HL-60 (cell line): ENCODE measurements at places on chromosomes 2 and 18.

DNA sequence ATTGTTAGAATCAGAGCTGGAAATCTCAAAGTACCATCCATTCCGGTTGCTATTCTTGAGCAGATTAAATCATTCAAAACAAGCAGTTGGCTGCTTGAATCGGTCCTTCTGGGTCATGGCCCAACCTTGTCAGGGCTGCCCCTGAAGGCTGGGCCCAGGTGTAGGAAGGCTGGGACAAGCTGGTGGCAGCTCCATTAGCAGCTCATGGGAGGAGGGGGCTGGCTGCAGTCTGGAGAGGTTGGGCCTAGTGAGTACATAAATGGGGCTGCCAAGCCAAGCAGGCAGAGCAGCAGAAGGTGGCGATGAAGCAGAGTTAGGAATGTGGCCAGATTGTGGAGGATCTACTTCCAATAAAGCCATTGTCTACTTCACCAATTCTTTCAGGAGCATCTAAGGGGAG lies 81.4 kb downstream of the ADCYAP1 start:
- DNase-seq, result no peak

- DNase-seq, result no peak
These were observed 30.0 kb upstream of the SULT1C4 start for GRCh38 chr2:108347786-108348185.

DNA sequence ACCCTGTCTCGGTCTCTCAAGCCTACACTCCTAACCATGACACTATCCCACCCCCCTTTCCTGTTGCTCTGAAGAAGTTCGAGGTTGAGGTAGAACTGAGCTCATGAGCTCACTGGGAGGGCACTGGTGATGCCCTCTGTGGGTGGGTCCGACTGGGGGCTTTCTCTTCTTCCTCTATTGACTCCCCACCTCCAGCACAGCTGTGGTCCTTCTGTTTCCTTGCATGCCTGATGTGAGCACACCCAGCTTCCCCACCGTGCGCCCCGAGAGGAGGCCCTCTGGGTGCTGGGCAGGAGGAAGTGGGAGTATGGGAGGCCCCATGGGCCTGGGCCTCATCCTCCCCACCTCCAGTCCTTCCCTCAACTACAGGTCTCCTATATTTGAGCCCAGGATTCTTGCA lies 20.9 kb downstream of the SPEG start:
- DNase-seq, result peak; percentile 68

DNA sequence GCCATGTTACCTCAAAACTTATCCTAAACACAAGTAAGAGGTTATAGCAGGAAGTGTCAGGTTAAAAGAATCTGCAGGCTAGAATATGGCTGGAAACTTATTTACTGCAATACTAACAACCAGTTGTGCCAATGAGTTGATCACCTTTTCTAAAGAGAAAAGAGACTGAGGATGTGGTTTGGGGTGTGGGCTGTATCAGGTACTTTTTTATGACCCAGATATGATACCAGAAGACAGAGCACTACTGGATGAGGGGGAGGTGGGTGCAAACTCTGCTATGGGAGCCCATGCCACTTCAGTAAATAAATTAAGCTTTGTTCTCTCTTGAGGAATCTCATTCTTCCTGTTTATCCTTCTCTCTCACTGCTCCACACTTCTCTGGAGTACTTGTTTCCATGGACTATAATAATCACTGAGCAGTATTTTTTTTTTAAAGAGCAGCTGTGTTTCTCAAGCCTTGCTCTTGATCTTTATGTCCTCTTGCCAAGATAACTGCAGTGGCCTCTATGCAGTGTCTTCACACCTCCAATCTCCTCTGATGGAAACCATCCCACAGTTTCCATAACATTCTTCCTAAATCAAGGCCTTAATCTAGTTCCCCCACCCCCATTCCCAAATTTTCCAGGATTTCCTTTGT lies 51.2 kb upstream of the NOSTRIN start:
- no peak for DNase-seq

GRCh38 chr2:210687786-210688470 lies 131.5 kb downstream of the CPS1 start:
- no peak for DNase-seq

- DNase-seq, result no peak
These were observed 242.2 kb downstream of the CDH20 start for GRCh38 chr18:61575419-61575818.

- DNase-seq, result no peak
These were observed 10.5 kb upstream of the TMEM177 start for GRCh38 chr2:119668546-119668945.

- DNase-seq, result no peak
These were observed 15.5 kb downstream of the DUSP19 start for GRCh38 chr2:183093857-183094657.

DNA sequence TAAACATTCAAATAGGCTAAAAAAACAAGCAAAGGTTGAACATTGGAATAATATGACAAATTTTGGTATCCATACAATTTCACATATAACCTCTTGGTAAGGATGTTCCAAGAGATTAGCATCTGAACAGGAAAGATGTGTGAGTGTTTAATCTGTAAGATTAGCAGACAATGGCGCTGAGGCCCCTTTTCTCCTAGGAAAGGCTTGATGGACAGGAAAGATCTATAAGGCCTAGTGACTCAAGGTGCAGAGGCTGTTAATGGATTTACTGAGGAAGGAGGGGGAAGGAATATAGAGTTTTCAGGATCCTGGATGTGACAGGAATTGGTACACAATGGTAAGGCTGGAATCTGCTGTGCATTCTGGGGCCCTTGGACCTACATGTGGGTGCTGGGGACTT lies 48.1 kb upstream of the SMAD2 start:
- no peak for DNase-seq

DNA sequence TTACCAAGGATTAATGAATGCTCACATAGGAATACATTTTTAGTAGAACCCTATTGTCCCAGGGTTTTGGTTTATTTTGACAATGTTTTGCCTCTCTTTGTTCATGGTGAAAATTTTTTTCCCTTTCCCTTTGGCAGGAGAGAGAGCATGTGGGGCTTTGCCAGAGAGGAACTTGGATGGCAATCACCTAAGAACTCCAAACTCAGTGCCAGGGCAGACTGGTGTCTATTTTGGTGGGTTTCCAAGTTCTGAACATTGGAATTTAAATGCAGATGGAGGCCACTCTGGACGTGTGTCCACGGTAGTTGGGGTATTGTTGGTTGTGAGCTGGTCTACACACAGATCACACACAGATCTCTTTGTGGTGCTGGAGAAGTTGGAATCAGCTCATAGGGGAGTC lies 2091.1 kb upstream of the PIK3C3 start:
- no peak for DNase-seq

- peak; percentile 36 for DNase-seq
These were observed 1.0 kb downstream of the NAB1 start for GRCh38 chr2:190649798-190650390.

DNA sequence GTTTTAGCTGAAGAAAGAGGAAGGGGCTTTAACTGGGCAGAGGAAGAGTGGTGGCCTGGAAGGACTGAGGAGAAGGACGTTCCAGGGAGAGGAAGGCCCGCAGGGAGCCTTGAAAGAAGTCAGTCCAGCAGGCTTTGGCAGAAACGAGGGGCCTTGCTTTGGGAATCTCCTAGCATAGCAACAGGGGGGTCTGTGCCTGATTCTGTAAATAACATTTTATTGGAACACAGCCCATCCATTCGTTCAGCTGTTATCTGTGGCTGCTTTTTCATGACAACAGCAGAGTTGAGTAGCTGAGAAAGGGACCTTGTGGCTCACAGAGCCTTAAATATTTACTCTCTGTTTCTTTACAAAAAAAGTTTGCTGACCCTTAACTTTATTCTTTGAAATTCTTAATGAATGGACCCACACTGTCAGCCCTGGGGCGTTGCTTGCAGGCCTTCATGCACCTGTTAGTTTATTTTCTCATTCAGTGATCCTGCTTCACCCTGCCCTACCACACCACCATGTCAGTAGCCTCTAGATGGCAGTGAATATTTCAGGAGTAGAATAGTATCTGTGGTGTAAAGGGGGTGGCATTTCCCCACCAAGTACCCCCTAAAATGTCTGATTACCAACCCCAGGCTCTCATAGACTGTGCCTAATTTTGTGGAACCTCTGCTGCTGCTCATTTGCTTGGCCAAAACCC lies 61.0 kb downstream of the MGAT5 start:
- DNase-seq, result no peak

- DNase-seq, result no peak
These were observed 11.1 kb upstream of the ANTXR1 start for GRCh38 chr2:69001879-69002278.

- no peak for DNase-seq
These were observed 42.5 kb upstream of the TTC32 start for GRCh38 chr2:19944205-19944845.

- no peak for DNase-seq
These were observed 26.8 kb downstream of the SMAD7 start for GRCh38 chr18:48923746-48924629.
